Activated CD8-positive, alpha-beta memory T cell treated with anti-CD3 and anti-CD28 coated beads for 1 hour (primary cell): ENCODE measurements at places on chromosomes 7 and 10.

- no peak for DNase-seq
Measured at GRCh38 chr7:131689662-131690234, 133.3 kb upstream of the PODXL start.

- DNase-seq, result no peak
Measured at GRCh38 chr10:113519681-113520115, 33.2 kb upstream of the HABP2 start.

- DNase-seq, result no peak
Measured at GRCh38 chr7:91162436-91162835, 101.8 kb upstream of the FZD1 start.

- DNase-seq, result no peak
Measured at GRCh38 chr7:2017481-2017891, 215.3 kb downstream of the MAD1L1 start.

DNA sequence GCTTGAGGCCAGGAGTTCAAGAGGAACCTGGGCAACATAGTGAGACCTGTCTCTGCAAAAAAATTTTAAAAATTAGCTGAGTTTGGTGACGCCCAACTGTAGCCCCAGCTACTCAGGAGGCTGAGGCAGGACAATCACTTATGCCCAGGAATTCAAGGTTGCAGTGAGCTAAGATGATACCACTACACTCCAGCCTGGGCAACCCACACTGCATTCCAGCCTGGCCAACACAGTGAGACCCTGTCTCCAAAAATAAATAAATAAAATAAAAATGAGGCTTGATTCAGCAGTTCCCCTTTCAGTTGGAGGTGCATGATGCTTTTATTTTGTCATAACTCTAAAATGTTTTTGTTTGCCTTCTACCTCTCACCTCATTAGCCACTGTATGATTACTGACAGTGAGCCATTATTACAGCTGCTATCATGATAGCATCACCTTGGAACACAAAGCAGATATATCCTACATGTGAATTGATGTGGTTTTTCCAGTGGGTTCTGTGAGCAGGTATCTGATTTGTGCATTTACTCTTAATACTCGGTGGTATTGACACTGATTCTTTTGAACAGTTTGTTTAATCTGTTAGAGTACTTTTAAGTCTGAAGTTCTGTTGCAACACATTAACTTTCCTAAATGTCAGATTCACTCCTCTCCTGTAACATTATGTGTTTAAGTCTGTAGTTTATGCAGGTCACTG is 49.1 kb downstream of the ARID5B start:
- DNase-seq, result no peak

DNA sequence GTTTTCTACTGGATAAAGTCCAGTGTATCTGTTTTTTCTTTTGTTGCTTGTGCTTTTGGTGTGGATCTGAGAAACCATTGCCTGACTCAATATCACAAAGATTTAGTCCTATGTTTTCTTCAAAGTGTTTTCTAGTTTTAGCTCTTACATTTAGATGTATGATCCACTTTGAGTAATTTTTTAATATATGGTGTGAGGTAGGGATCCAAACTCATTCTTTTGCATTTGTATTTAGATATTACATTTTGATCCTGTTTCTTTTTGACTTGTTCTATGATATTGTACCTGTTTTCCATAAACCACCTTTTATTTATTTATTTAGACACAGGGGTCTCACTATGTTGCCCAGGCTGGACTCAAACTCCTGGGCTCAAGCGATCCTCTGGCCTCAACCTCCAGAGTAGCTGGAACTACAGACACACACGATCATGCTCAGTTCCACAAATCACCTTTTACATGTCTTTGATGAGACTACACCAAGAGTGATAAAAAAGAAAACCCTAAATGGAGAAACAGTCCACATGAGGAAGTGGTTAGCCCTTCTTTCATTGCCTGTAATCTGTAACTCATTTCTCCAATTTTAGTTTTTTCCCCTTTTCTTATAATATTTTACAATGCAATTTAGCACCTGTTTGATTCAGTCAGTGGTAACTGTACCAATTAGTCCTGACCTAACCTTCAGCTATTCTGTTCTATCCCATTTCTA is 86.0 kb downstream of the SLC37A3 start:
- DNase-seq, result no peak

- no peak for DNase-seq
Measured at GRCh38 chr7:33677556-33677955, 227.8 kb upstream of the BMPER start.

DNA sequence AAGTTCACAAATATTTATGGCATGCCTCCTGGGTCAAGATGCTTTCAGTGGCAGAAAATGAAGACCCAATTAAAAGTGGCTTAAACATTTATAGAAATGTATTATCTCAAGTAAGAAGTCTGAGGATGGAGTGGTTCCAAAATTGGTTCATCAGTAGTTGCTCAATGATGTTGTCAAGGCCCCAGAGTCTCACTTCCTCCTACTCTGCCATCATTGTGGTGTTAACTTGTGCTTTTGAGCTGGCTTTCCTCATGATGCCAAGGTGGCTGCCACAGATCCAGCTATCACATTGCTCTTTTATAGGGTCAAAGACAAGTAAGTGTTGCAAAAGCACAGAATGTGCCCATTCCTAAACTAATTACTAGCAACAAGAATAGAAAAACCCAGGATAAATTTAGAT is 404.6 kb upstream of the NRP1 start:
- DNase-seq, result no peak

DNA sequence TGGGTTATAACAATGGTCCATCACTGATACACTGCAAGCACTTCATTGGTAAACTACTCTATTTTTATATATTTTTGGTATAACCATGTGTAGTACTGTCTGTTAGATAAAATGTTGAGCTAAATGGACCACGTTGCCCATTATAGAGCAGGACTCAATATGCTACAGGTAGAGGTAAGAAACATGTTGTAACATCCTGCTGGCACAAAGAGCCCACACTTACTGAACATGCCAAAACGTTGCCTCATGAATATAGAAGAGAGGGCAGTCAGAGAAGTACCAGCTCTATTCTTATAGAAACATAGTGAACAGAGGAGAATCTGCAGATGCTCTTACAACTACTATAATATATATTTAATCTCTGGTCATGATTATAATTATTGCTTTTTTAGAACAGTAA is 18.4 kb upstream of the MET start:
- DNase-seq, result no peak

GRCh38 chr7:135803143-135803542 is 54.5 kb upstream of the FAM180A start:
- no peak for DNase-seq

DNA sequence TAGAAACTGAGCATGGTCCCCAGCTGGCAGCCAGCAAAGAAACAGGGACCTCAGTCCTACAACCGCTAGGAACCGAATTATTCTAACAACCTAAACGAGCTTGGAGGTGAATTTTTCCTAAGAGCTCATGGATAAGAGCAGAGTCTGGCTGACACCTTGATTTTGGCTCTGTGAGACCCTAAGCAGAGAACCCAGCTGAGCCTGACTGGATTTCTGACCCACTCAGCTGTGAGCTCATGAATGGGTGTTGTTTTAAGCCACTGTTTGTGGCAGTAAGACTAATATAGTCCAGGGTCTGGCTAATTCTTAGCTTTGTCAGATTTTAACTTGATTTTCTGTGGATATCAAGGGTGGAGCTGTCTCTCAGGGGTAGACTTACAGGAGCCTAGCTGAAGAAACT is 77.1 kb downstream of the KAT6B start:
- no peak for DNase-seq
